Activated CD4-positive, alpha-beta T cell treated with anti-CD3 and anti-CD28 coated beads for 4 hours (primary cell): ENCODE measurements at places on chromosomes 5 and 9.

- DNase-seq, result no peak
Measured at GRCh38 chr5:90201923-90202322, 207.6 kb downstream of the CETN3 start.

GRCh38 chr9:97906236-97906831 lies 16.0 kb downstream of the TRMO start:
- DNase-seq, result peak; percentile 31

DNA sequence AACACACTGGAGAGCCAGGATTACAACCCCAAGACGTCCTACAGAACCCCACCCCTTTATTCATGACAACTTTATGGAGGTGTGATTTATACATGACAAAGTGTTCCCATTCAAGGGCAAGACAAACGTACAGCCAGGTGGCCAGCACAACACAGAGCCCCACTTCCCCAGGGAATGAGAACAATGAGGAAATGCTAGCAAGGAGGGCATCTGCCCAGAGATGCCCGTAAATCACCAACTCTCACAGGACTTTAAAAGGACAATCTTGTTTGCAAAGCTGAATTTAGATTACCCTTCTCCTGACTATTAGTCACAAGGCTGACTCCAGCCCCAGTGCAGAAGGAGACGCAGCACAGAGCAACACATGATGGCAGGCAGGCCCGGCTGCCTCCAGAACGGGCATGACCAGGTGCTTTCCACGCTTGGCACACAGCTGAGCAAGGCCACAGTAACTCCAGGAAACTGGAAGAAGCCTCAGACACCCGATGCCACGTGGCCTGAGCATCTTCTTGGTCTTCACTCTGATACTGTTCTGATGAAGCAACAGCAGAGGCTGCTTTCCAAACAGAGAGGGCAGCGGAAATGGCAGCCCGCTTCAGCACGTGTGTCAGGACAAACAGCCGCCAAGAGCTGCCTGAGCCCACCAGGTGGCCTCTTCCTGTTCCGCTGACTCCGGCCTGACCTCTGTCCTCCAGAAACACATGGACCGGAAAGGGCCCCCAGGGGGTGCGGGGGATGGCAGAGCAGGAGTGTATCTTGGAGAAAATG lies 51.4 kb downstream of the ROR2 start:
- DNase-seq, result no peak

GRCh38 chr5:57034201-57034916 lies 82.4 kb upstream of the MIER3 start:
- no peak for DNase-seq

DNA sequence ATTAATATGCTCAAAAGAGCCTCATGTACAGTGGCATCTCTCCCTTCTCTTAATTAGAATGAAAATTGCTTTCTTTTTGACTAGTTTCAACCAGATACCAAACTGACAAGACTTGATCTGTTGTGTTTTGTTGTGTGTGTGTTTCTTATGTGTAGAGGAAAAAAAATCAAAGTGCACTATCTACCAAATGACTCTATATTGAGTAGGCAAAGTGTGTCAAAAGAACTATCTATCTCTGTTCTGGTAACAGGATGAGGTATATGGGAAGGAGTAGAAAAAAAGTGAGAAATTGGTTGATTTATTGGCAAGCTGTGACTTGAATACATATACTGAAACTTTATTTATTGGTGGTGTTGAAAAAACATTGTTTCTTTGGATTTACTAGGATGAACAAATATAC lies 190.0 kb downstream of the SLF1 start:
- DNase-seq, result no peak
